ENCODE measurements at places on chromosomes 1 and 21.

GRCh38 chr1:192973988-192974387, 85.2 kb downstream of the UCHL5 start:
- DNase-seq = no peak

GRCh38 chr1:237655778-237656177, 234.9 kb downstream of the ZP4 start:
- DNase-seq = no peak

- no peak for DNase-seq
Measured at GRCh38 chr21:34670220-34670961, 1.6 kb downstream of the CLIC6 start.

DNA sequence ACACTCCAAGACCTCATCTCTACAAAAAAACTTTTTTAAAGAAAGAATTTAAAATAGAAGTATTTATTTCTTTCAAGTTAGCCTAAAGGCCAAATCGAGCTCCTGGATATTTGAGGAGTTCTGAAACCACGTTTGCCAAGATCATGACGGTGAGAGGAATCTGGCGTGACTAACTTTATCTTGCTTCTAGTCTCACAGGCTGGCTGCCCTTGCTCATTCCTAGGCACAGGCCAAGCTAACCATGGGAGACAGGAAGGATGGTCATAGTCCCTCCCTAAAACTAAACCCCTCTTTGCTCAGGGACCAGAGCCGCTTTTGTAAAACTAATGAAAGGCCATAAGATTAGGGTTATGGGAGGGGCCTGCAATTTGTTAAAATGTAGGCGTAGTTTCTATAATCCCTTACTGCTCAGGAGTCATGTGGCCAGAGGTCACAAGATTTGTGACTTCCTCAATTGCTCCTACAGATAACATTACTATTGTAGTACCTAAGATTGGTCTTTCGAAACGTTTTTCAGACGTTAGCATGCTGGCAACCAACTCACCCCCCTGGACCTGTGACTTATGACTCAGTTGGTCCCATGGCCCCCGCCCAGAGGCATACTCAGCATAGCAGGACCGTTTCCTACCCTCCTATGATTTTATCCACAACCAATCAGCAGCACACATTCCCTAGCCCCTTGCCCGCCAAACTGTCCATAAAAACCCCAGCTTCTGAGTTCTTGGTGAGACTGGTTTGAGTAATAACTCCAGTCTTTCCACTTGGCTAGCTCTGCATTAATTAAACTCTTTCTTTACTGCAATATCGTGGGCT, 425.0 kb downstream of the SMYD3 start:
- DNase-seq = no peak

DNA sequence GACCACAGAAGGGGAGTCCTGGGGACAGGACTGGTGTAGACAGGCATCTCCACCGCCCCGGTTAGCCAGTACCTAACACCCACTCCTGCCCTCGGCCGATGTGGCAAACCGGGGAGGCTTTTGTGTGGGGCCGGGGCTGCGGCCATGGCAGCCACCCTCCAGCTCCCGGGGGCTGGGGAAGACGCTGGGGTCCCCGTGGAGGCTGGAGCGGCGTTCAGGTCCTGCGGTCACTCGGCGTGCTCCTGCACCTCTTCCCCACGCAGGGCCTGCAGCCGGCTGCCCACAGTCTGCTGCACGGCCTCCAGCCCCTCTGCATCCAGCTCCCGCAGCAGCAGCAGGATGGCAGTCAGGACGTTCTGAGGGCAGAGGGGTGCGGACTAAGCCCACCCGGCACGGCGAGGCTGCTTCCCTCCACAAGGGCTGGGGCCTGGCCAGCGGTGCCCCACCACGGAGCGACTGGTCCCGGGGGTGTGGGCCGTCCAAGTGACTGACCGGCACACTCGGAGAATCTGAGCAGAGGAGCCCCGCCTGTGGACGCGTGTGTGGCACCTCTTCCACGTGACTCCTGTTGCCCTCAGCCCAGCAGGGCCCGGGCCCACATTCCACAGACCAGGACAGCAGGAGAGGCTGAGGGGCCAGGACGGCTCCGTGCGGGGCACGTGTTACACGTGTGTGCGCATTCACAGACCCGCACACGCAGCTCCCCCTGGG, 9.1 kb downstream of the CFAP410 start:
- no peak for DNase-seq

GRCh38 chr1:187516874-187517273, 688.1 kb downstream of the PLA2G4A start:
- DNase-seq = no peak

GRCh38 chr1:61149010-61149860, 66.9 kb downstream of the NFIA start:
- DNase-seq = no peak

DNA sequence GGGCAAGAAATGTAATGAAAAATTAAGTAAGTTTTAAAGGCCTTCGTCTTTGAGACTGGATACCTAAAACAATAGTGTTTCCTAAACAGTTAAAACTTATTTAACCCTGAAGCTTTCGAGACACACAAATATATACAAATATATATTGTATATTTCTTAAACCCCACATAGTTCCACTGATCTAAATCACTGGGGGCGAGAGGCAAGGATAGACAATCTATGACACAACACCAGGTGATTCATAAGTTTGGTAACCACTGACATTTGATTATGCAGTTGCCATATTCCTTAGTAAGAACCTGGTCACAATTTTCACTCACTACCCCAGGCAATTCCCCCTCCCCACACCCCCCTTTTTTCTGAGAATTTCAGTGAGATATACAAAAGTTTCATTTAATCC, 55.3 kb upstream of the BOLA1 start:
- DNase-seq = no peak

GRCh38 chr1:107009281-107009680, 47.2 kb upstream of the PRMT6 start:
- peak; percentile 7 for DNase-seq

DNA sequence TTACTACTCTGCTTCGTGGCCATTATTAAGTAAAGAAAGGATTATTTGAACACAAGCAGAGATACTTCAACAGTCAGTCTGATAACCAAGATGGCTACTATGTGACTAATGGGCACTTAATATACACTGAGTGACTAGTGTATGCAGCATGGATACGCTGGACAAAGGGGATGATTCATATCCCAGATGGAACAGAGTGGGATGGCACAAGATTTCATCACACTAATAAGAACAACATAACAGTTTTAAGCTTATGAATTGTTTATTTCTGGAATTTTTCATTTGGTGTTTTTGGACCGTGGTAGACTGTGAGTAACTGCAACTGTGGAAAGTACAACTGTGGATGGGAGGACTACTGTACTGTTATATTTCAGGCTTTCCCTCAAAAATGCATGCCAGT, 9.4 kb downstream of the ZCCHC17 start:
- no peak for DNase-seq

- no peak for DNase-seq
Measured at GRCh38 chr1:93255222-93256079, 74.9 kb downstream of the CCDC18 start.

DNA sequence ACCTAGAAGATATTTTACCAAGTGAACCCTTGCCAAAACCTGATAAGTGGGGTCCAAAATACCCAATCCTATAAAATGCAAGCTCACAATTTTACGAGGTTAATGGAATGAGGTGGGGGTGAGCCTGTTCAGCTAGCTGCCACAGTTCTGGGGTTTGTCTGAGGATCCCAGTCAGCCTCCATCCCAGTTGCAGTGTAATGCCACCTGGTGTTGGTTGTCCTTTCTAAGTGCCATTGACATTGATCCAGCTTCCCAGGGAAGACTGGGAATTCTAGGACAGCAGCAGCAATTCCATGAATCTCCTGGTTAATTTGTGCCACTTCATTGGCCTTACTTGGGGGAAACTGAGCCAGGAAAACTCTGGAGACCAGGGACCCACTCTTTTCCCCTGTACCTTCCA, 298.3 kb downstream of the RWDD3 start:
- DNase-seq = no peak

DNA sequence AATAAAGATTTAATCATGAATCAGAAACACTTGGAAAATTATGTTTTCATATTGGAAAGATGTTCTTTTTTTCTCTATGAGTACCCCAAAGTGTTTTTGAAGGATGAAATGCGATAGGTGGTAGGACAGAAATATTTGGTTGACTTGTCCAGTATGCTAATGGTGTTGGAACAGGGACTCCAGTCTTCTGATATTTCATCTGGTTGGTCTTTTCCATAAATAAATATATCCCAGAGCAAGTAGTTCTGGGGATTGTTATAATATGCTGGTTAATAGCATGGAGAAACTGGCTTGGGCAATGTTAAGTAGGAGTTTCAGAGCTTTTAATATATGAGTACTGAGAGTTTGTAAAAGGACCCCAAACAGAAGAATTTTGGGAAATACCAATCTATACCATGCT, 8.7 kb downstream of the PGM1 start:
- no peak for DNase-seq

- no peak for DNase-seq
Measured at GRCh38 chr1:220956501-220957232, 77.4 kb downstream of the HLX start.

GRCh38 chr1:178538192-178538916, 25.4 kb downstream of the TEX35 start:
- DNase-seq = no peak

- DNase-seq = no peak
Measured at GRCh38 chr1:26046246-26047095, 553 bp upstream of the SLC30A2 start.

DNA sequence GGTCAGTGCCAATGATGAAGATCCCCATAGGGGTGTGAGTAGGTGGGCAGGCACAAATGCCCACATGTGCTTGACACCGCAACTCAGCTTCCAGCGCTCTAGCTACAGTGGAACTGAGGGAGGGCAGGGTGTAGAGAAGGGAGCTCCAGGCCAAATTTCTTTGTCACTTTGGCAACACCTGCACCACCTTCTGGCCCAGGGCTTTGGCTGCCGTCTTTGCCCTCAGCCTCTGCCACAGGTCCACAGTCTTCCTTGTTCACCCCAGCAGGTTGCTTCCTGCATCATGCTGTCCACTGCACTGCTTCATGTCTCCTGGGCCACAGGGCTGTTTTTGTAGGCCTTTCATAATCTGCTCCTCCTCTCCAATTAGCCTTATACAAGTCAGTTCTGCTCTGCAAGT, 20.4 kb upstream of the FMOD start:
- DNase-seq = no peak

DNA sequence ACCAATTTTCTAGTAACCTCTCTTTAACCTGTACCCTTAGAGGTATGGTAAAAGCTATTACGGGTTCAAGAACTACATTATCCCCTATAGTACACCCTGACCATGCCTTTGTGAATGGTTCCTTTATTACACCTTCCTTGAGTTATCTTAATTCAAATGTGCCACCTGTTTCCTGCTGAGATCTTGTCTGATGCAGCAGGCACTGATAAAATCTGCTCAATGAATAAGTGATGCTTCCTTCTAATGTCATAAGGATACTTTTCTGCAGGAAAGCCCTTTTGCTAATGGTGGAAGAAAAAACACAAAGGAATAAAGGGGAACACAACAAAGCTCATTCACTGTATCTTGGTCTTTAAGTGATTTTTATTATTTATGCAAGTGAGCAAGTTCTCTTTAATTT, 25.8 kb downstream of the INTS7 start:
- DNase-seq = no peak

GRCh38 chr21:41970751-41971653, 17.2 kb upstream of the C2CD2 start:
- DNase-seq = no peak

- no peak for DNase-seq
Measured at GRCh38 chr1:211627259-211627658, 48.2 kb downstream of the NEK2 start.

GRCh38 chr21:38913120-38913892, 107.6 kb downstream of the ETS2 start:
- DNase-seq = no peak

DNA sequence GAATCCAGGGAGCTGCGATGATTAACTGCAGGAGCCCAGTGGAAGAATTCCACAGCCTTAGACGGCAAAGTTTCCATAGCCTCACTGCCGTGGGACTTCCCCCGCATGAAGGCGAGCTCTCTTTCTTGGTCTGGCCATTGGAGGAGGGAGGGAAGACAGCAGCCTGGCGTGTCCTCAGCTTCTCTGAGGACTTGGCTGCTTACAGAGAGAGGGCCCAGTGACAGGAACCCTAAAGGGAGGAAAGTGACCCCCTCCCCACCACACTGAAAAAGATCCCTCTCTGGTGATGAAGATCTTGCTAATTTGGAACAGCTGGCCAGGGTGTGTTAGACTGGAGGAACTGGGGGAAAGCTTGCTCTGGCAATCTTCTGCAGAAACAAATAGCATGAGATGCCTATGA, 41.0 kb downstream of the ATP2B4 start:
- DNase-seq = no peak

DNA sequence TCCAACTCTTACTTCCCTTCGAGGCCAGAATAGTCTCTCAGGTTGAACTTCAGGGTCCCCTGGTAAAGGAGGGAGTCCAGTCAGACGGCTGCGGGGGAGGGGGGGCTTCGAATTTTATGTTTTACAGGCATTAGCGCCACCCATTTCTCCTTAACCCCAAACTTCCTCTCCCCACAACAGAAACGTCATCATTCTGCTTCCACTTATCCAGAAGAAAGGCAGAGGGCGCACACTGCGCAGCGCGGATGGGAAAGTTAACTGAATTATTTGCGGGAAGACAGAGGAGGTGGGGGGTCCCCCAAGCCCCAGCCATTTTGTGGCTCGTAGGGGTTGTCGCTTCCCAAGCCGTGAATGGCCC, 529 bp upstream of the PRMT2 start:
- DNase-seq = peak; percentile 79

DNA sequence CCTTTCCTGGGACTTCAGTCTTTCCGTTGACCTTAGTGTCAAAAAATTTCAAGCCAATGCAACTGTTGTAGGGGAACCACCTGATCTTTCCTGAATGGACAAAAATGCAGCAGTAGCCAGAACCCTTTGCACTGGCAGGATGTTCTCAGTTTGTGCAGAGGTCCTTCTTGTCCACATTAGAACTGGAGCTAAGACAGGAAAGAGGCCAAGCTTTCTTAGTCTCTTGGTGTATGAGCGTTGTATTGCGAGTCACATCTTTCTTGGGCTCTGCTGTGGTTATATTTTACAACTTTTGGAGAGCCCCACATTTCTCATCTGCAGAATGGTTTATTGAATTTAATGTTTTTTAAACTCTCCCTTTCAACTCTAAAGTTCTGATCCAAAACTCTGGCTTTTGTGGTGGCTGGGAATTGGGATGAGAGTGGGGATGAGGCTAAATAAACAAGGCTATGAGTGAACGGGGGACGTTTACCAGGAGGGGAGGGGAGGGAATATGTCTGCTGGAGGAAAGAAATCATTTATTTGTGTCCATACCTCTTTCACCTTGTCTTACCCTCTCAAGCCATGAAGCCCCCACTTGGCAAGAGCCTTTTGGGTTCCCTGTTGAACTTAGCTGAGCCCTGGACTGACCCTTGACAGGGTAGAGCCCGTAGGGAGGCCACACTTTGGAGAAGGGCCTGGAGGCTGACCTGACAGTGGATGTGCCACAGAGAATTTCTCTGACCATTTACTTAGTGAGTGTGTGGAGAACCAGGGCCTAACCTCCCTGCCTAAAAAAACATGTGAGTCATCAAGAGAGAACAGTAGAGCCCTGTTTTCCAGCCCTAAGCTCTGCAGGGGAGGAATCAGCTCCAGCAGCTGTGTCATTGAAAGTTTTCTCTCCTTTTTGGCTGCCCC, 586 bp downstream of the CHI3L2 start:
- peak; percentile 11 for DNase-seq
